Psoas muscle (tissue), 8 donors: ENCODE measurements at places on chromosomes 16 and 17. TPM values are rescaled to one million over a fixed set of nuclear protein-coding genes. Genes with fewer than 3 reads are reported as not detected.

The CAMKK1 gene
- total RNA-seq: 0.92 TPM

The MRTFB gene
- total RNA-seq: 14.1 TPM

The CCL4L2 gene
- total RNA-seq: not detected

The CHD9NB gene
- total RNA-seq: not detected

- DNase-seq: no peak
Observed at GRCh38 chr17:66643815-66644710, 190.9 kb upstream of the CACNG5 start.

DNA sequence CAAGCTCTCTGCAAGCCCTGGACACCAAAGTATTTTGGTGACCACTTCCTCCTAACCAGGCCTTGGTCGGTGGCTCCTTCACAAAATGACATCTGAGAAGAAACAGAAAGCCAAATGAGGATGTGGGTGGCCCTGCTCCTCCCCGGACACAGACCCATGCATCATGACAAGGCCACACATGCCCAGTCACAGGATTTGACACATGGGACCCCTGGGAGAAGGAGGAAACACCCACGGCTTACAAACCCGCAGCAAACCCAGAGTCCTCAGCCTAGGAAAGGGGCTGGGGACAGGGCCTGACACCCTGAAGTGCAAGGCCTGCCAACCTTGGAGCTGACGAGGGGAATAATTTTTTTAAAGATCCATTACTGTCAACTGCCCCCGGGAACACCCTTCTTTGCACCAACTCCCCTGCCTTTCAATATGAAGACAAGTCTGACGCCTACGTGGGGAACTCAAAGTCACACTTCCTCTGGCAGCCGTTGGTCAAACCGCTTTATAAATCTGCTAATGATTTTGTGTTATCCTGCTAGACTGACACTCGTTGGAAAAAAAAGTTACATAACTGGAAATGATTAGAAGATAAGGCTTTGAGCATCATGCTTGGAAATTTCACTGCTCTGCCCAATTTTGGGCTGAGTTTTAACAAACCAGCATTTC lies 41.3 kb downstream of the GAS7 start:
- peak; percentile 40 for DNase-seq

DNA sequence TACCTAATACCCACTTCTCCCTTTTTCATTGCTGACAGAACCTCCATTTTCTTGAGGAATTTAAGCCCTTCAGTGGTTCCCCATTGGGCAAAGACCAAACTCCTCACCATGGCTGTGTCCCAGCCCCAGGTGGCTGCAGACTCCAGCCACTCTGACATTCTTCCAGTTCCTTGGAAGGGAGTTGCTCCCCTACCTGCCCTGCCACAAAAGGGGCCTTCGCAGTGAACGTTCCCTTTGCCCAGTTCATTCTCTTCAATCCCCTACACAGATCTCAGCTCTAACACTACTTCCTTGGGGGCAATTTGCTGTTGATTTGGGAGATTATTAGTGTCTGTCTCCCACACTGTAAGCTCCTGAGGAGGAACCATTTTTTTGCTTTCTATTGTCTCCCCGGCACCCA lies 3.2 kb upstream of the AKTIP start:
- DNase-seq: no peak
